Heart left ventricle (tissue), 16 donors: ENCODE measurements at places on chromosomes 7 and 10.

DNA sequence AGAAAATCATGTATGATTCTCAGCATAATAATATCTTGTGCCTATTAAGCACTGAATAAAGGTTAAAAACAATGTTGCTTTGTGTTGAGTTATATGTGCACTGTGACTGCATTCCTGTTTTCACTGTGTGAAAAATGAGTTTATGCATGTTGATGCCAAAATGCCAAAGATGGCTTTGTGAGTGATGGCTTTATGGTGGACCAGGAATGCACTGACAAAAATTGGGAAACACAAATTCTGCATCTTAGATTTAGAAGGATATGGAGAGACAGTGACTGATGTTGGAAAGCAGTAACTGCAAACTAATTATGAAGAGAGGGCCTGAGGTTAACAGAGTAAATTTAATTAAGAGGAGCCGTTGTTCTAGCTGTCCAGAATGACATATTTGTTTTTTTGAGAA is 440.4 kb downstream of the KIF20B start:
- DNase-seq, result no peak

DNA sequence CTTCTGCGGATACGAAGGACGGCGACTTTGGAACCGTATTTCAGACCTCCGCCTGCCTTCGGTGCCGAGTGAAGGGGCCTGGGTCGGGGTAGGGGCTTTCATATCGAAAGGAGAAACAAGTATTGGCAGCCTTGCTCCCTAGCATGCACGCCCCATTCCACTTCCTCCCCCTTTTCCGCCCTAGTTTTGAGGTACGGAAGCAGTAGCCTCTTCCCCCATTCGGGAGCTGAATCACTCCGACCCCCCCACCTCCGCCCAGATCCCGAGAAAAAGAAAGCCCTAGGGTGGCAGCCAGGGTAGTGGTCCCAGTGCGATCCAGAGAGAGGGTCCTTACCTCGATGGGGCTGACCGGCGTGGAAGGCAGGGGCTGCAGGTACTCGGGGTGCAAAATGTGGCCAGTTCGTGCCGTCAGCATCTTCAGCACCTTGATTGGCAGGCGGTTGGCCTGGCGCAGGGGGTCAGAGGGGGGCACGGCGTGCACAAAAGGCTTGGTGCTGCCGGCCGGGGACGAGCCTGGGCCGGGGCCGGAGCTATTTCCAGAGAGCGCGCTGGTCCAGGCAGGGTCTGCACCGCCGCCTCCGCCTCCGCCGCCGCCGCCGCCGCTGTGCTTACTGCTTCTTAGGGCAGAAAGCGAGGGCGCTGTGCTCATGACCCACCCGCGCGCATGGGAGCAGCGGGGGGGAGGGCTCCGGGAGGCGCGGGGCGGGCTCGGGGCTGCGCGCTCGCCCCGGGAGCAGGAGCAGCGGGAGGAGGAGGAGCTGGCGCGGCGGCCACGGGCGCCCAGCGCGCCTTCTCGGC is 594 bp downstream of the ZNF503 start:
- DNase-seq, result peak; percentile 65

GRCh38 chr7:590731-591551 is 71.3 kb upstream of the PDGFA start:
- DNase-seq, result peak; percentile 58

DNA sequence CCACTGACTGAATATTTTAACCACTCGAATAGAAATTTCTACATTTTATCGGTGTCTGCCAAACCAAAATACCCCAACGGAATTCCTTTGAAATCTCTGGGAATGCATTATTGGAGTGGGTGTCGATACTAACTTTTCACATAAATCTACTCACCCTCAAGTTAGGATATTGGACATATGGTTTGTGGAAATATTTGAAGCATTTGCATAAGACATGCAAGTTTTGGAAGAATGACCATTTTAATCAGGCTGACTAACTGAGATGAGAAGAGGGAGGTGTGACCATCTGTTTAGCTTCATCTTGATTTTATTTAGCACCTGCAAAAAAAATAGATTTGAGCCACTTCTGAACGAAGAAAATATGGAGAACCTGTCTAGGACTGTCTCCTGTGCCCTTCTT is 61.2 kb downstream of the KLF6 start:
- DNase-seq, result no peak

GRCh38 chr7:68440866-68441265 is 1157.4 kb upstream of the AUTS2 start:
- no peak for DNase-seq

GRCh38 chr7:42961170-42961569 is 29.0 kb downstream of the MRPL32 start:
- no peak for DNase-seq

DNA sequence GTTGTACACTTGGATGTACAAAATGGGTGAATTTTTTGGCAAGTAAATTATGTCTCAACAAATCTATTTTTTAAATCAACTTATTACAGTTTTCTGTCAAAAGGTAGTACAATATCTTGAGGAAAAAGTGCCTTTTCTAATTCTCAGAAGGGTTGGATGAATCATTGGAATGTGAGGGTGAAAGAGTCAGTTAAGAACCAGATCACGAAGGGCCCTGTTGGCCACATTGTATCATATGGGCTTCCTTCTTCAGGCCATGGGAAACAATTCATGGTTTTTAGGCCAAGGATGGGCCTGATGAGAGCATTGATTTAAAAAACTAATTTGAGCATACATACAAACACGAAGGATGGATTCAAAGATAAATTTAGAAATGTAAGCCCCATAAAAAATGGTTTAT is 503.7 kb downstream of the TNS3 start:
- DNase-seq, result no peak

- no peak for DNase-seq
These were observed 906.2 kb downstream of the LRMDA start for GRCh38 chr10:76337641-76338040.

GRCh38 chr10:75688506-75689300 is 257.3 kb downstream of the LRMDA start:
- no peak for DNase-seq

DNA sequence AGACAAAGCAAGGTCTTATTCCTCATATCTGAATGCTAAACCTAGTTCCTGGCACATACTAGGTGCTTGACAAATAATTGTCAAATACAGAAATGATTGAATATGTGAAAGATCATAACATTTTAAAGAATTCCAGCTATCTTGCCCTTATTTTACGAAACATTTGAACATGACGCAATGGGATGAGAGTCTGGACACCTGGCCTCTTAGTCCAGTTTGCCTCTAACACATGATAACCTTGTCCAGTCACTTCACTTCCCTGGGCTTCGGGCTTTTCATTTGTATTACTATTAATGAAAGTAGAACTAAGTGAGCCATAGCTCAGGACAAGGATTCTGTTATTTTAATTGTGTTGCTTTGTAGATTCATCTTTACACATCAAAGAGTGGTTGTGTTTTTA is 32.6 kb downstream of the PNLIPRP3 start:
- DNase-seq, result no peak

GRCh38 chr7:158602905-158603772 is 15.5 kb upstream of the PTPRN2 start:
- DNase-seq, result no peak

DNA sequence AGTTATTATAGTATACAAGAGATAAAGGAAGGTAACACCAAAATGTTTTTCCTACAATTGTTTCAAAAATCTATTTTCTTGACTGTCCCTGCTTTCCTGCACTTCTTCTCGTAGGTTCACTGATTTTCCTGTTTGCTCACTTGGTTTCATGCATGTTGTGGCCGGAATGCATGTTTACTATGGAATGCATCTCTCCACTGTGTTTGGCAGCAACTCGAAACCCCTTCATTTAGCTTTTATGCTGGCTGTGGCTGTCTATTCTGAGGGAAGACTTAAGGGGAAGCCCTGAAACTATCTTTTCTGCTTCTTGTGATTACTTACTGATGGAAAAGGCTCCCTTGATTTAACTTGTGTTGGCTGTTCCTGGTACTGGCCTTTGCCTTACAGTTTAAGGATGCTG is 120.3 kb downstream of the NRG3 start:
- DNase-seq, result no peak

DNA sequence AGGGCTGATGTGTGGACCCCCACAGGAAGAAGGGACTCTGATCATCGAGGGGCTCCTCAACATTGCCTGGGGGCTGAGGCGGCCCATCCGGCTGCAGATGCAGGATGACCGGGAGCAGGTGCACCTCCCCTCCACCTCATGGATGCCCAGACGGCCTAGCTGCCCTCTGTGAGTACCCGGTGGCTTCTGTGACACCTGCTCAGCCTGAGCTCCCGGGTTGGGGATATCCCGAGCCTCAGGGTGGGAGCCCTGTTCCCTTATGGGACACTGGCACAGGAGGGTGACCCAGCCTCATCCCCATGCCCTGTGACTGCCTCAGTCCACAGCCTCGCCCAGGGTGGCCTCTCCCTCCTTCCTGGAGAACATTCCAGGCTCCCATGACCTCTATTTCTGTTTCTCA is 3.9 kb upstream of the DEPP1 start:
- DNase-seq, result peak; percentile 26

GRCh38 chr7:113504142-113504541 is 385.8 kb upstream of the SMIM30 start:
- DNase-seq, result no peak
